ENCODE measurements at places on chromosomes 11 and 22.

- no peak for DNase-seq
Measured at GRCh38 chr11:16844268-16844771, 105.9 kb downstream of the C11orf58 start.

DNA sequence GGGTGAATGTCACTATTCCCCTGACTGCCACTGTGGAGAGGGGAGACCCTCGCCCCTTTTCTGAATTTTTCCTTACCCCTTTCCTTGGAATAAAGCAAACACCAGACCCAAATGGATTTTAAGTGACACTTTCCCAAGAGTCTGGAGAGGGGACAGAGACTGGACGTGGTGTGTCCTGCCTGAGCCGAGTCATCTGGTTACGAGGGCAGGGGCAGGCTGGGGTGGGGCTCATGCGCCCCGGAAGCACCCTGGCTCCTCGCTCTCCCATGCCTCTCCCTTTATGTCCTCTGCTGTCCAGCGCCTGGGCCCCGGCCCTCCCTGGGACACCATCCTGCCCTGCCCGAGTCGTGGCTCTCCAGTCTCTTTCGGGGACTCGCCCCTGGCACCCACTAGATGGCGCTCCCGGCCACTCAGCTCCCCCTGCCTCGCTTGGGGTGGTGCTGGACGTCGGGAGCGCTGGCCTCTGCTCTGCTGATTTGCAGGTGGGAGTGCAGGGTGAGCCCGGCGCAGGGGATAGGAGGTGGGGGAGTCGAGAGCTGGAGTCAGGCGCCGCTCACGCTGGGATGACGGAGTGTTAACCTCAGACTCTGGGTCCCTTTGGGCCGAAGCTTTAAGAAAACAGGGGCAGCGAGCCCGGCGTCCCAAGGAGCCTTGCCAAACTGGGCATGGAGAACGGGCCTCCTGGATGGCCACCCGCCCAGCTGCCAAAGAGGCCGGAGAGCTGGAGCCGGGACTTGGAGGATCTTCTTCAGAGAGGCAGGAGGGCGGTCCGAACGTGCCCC, 89.8 kb downstream of the RPS6KA4 start:
- DNase-seq = peak; percentile 71

- no peak for DNase-seq
Measured at GRCh38 chr11:28168718-28169117, 60.5 kb downstream of the METTL15 start.

GRCh38 chr22:19896665-19897355, 42.1 kb upstream of the GNB1L start:
- no peak for DNase-seq

DNA sequence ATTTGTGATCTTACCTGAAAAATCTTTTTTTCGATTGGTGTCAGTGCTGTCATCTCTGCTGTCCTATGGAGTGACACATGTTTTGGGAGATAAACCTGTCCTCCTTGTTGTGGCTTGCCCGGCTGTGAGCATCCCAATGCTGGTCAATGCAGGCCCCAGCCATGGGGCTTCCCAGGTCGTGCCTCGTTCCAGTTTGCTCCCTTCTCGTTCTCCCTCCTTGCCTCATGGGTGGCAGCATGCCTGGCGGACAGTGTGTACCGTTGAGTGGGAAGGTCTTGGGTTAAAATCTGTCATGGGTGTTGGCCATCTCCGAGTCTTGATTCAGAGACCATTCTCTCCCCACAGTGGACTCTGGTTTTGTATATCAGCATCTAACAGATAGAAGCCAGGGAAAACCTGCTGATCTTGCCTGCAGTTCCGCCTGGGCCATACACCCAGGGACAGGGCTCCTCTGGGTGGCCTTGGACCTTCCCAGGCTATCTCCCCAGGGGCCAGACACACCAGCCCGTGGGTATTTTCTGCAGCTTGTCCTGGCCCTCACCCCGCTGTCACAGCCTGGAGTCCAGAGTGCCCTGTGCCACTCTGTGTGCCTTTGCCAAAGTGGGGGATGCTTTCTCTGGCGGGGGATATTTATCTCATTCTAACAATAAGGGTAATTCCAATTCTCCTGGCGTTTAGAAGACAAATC, 208.1 kb downstream of the TBC1D22A start:
- DNase-seq = no peak

DNA sequence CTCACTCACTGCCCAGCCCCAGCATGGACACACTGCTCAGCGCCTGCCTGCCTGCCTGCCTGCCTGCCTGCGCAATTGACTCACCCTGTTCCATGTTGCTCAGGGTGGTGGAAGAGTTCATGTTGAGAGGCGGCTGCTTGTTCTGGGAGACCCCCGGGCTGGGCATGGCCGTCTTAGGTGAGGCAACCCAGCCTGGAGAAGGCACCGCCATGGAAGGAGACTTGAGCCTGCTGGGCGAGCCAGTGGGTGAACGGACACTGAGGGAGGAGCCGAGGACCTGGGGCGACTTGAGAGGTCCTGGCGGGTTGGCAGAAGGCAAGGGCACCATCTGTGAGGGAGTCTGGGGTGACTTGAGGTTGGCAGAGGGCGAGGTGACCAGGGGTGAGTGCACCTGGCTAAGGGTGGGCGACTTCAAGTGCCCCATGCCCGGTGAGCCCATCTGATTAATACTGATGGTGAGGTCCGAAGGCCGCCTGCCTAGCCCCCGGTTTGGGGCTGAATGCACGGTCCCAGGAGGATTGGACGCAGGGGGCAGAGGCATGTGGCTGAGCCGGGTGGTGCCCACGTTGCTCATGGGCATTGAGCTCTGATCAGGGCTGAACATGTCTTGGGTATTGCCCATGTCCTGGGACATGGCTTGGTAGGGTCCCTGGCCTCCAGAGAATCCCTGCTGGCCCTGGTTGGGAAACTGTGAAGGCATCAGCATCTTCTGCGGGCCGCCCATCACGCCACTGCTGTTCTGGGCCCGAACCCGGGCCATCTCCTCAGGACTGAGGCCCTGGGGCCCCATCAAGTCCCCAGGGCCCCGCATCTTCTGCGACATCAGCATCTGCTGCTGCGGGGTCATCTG, 17.1 kb downstream of the CXCR5 start:
- no peak for DNase-seq

GRCh38 chr11:3158131-3158591, 6.9 kb downstream of the OSBPL5 start:
- DNase-seq = no peak

- DNase-seq = no peak
Measured at GRCh38 chr22:44926124-44926475, 83.7 kb downstream of the PHF21B start.

DNA sequence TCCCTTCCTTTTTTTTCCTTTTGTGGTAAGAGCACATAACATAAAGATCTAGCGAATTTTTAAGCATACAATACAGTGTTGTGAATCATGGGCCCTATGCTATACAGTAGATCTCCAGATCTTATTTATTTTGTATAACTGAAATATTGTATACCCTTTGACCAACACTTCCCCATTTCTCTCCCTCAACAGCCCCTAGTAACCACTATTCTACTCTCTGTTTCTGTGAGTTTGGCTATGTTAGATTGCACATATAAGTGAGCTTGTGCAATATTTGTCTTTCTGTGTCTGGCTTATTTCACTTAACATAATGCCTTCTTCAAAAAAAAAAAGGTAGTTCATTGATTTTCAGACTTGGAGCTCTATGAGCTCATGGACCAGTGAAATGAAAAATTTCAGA, 180.5 kb downstream of the C11orf91 start:
- no peak for DNase-seq

GRCh38 chr11:20873054-20873453, 203.7 kb downstream of the NELL1 start:
- DNase-seq = no peak

GRCh38 chr11:83287631-83288030, 1.5 kb upstream of the CCDC90B start:
- DNase-seq = no peak

DNA sequence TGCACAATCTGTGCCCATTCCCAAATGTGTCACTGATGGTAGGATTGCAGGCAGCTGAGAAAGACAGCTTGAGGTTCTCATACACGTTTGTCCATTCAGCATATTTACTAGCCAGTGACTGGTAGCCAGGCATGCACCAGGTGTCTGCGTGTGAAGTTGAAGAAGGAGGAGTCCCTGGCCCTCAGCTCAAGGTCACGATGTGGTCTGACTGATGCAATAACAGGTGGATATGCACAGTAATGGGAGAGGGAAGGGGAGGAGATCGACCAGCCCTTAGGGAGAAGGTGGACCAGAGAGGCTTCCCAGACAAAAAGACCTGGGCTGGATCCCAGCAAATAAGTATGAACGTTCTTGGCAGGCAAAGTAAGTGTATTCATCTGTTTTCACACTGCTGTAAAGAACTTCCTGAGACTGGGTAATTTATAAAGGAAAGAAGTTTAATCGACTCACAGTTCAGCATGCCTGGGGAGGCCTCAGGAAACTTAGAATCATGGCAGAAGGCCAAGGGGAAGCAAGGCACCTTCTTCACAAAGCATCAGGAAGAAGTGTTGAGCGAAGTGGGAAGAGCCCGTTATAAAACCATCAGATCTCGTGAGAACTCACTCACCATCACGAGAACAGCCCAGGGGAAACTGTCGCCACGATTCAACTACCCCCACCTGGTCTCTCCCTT, 96.0 kb downstream of the MN1 start:
- DNase-seq = no peak

DNA sequence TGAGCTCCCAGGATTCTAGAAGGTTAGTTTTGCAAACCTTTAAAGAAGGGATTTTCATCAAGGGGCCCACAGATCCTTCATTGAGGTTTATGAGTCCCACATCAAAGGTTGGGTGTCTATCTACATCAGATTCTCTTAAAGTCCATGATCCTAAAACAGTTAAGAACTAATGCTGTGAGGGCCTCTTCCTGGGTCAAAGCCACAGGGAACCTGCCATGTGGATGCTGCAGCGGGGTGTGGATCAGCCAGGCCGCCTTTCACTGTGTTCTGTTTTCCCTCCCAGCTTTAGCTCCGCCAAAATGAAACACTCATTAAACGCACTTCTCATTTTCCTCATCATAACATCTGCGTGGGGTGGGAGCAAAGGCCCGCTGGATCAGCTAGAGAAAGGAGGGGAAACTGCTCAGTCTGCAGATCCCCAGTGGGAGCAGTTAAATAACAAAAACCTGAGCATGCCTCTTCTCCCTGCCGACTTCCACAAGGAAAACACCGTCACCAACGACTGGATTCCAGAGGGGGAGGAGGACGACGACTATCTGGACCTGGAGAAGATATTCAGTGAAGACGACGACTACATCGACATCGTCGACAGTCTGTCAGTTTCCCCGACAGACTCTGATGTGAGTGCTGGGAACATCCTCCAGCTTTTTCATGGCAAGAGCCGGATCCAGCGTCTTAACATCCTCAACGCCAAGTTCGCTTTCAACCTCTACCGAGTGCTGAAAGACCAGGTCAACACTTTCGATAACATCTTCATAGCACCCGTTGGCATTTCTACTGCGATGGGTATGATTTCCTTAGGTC, 5.3 kb downstream of the SERPIND1 start:
- DNase-seq = no peak

DNA sequence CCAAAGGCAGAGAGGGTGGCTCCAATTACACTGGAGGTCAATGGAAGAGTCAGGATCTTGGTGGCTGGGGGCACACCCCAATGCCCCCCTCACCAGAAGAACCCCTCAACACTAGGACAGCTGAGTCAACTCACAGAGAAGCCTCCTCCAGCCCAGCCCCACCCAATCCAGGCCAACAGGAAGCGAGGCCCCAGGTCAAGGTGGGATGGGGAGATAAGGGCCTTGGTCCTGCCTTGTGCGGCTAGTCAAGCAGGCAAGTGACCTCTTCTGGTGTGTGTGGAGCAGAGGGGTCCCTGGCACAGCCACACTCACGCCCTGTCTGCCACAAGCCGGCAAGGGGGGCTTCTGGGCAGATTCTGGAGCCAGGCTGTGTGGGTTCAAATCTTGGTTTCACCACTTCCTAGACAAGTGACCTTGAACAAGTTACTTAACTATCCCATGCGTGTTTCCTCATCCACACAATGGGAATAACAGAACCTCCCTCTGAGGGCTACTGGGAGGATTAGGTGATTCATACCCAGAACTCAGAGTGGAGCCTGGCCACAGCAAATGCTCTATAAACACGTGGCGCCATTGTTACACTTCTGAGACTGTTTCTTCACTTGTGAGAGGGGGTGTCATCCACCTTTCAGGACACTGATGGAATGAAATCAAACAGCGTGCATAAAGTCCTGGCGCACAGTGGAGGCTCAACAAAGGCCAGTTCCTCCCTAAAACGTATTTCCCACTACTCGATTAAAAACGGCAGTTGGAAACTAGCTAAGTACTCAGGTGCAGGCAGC, 3.2 kb downstream of the TTLL12 start:
- DNase-seq = no peak

GRCh38 chr11:35748644-35749043, 86.1 kb downstream of the TRIM44 start:
- DNase-seq = no peak

DNA sequence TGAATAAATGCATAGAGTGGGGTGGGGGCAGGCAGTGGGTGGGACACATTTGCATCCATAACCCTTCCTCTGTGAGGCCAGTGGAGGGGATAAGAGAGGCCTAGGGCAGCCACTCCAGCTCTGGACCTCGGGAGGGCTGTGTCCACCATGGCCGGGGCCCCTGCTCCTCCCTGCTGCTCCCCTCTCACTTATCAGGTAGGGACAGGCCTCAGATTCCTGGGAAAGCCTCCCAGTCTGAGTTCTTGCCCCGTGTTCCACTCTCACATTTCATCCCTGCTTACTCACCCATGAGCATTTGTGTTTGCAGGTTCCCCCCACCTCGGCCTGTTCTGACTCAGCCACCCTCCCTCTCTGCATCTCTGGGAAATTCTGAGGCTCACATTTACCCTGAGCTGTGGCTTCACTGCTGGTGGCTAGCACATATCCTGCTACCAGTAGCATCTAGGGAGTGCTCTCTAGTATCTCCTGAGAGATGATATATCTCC, 128.7 kb upstream of the TOP3B start:
- DNase-seq = peak; percentile 48

GRCh38 chr11:8802251-8802650, 108.7 kb upstream of the AKIP1 start:
- no peak for DNase-seq

GRCh38 chr11:114399490-114400215, 658 bp downstream of the C11orf71 start:
- no peak for DNase-seq

- no peak for DNase-seq
Measured at GRCh38 chr11:117623831-117624271, 173.2 kb downstream of the DSCAML1 start.

DNA sequence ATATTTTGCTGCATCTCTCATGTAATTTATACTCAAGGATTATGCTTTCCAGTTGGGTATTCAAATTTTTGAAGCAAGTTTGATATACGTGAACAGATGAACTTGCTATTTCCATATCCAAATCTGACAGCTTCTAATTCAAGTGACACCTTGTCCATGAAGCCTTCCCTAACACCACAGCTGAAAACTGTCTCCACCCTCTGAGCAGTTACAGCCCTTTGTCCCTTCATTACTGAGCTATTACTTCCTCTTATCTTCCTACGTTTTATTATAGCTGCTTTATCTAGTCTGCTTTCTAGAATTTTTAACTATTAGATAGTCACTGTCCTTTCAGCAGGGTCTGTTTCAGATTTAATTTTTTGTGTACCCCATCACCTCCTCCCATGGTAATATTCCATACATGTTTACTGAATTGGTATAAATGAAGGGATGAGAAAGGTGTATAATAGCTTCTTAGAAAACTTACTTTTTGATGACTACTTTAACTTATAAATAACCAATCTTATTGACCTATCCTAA, 13.3 kb upstream of the PRSS23 start:
- DNase-seq = no peak

- DNase-seq = peak; percentile 45
Measured at GRCh38 chr11:64268893-64269539, 15.4 kb downstream of the BAD start.

- no peak for DNase-seq
Measured at GRCh38 chr11:126542334-126543015, 187.0 kb downstream of the ST3GAL4 start.
